ENCODE measurements at places on chromosomes 11 and 22. TPM values are rescaled to one million over a fixed set of nuclear protein-coding genes. Genes with fewer than 3 reads are reported as not detected.

OR8G1 gene
- not detected for total RNA-seq

ACCSL gene
- total RNA-seq, result not detected

GRIK4 gene
- 0.06 TPM for total RNA-seq

GAB4 gene
- not detected for total RNA-seq

CCDC88B gene
- 3.2 TPM for total RNA-seq

MUC5AC gene
- total RNA-seq, result not detected

HMBS gene
- 10.1 TPM for total RNA-seq

SLC17A6 gene
- total RNA-seq, result not detected

BCO2 gene
- total RNA-seq, result 1.3 TPM

BDNF gene
- 1.6 TPM for total RNA-seq

TMEM121B gene
- 0.68 TPM for total RNA-seq

MS4A2 gene
- not detected for total RNA-seq

All from glomerular endothelial cell (primary cell).